ENCODE measurements at places on chromosomes 7 and 10.

GRCh38 chr10:13564576-13564975 lies 22.2 kb upstream of the PRPF18 start:
- no peak for DNase-seq

- DNase-seq = no peak
Observed at GRCh38 chr7:91911121-91911520, 29.5 kb upstream of the AKAP9 start.

DNA sequence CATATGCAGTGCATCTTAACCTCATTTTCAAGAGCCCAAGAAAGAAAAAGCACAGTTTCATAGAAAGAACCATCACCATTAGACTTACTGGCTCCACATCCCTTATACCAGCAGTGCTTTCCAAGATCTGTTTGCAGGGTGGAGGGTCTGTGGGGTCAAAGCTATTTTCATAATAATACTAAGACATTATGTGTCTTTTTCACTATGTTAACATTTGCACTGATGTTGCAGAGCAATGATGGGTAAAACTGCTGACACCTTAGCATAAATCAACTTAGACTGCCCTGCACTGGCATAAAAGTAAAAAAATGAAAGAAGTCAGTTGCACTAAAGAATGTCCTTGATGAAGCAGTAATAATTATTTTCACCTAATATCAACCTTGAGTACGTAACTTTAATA lies 166.2 kb downstream of the SKAP2 start:
- DNase-seq = no peak

- no peak for DNase-seq
Observed at GRCh38 chr7:47461161-47461560, 120.8 kb downstream of the TNS3 start.

- DNase-seq = no peak
Observed at GRCh38 chr10:132439025-132439388, 42.0 kb downstream of the PWWP2B start.

GRCh38 chr10:74406006-74406405 lies 255.0 kb downstream of the ADK start:
- no peak for DNase-seq

- DNase-seq = no peak
Observed at GRCh38 chr10:13102002-13102794, 2.2 kb downstream of the OPTN start.

DNA sequence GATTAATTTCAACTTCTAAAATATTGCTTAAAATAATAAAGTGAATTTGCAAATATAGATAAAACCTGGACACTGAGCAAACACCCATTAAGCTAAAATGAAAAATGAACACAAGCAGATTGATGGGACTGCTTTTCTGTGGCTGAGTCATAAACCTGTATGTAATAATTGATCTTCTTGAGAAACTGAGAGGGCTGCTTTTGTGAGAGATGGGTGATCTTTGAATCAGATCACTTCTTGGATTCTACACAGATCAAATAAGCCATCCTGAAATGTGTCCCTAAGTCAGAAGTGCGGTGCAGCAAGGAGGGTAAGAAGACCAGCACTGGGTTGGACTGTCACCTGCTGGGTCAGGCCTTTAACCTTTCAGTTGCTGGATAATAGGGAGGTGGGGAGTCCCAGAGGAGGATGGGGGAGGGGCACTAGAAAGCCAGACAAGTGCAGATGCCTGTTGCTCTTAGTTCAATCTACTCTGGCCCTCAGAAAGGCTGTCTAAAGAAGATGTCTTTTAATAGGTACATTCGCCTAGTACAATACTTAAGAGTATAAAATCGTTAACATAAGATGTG lies 178.2 kb upstream of the NAMPT start:
- DNase-seq = no peak

- DNase-seq = peak; percentile 90
Observed at GRCh38 chr7:23680414-23681405, 711 bp downstream of the FAM221A start.

DNA sequence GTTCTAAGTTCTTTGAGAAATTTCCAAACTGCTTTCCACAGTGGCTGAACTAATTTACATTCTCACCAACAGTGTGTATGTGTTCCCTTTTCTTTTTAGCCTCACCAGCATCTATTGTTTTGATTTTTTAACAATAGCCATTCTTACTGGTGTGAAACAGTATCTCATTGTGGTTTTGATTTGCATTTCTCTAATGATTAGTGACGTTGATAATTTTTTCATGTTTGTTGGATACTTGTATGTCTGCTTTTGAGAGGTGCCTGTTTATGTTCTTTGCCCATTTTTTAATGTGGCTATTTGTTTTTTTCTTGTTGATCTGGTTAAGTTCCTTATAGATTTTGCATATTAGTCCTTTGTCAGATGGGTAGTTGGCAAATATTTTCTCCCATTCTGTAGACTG lies 191.4 kb downstream of the AGMO start:
- no peak for DNase-seq

DNA sequence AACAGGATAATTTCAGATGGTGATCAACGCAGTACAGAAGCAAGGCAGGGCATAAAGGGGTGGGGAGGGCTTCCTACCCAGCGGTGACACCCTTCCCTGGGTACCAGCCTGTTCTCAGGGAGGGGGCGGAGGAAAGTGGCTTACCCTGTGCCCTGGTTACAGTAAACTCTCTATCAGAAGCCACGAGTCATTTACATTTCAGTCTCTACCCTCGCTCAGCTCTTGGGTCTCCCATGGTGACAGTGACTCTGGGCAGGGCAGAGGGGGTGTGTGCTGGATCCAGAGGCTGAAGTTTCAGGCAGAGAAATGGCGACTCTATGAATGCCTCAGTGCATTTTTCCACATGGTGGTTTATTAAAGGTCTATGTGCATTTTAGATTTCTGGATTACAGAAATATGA lies 107.0 kb downstream of the ADARB2 start:
- no peak for DNase-seq

- no peak for DNase-seq
Observed at GRCh38 chr7:102009628-102010027, 192.2 kb downstream of the CUX1 start.

DNA sequence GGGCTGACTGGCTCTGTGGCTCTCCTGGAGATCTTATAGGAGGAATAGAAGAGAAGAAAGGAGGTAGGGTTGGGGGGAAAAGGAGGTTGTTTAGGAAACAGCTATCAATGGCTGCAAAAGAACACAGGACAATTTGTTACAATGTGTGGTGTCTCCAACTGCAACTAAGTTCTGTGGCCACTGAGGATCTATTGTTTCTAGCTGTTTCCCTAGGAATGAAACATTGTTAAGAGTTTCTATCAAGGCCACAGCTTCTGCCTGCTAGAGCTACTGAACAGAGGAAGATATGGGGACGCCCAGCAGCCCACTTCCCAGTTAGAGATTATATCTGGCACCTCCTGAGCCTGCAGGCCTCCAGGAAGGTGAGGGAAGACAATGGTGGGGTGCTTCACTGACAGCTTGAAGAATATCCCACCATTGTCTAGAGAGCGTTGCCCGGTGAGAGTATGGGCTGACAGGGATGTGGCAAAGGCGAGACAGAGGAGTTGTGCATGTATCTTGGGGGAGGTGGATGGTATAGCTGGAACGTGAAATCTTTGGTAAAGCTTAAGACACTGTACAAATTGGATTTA lies 4.0 kb downstream of the SCD start:
- no peak for DNase-seq

DNA sequence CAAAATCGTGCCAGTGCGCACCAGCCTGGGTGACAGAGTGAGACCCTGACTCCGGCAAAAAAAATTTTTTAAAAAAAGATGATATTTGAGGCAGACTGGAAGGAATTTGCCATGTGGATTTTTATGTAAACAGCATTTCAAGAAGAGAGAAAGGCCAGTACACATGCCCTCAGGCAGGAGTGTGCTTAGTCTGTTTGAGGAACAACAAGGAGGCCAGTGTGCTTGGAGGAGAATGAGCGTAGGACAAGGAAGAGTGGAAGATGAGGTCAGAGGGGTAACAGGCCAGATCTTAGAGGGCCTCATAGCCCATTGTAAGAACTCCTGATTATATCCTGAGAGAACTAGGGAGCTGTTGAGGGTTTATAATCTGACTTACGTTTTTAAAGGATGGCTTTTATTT lies 17.2 kb upstream of the STRIP2 start:
- DNase-seq = no peak

DNA sequence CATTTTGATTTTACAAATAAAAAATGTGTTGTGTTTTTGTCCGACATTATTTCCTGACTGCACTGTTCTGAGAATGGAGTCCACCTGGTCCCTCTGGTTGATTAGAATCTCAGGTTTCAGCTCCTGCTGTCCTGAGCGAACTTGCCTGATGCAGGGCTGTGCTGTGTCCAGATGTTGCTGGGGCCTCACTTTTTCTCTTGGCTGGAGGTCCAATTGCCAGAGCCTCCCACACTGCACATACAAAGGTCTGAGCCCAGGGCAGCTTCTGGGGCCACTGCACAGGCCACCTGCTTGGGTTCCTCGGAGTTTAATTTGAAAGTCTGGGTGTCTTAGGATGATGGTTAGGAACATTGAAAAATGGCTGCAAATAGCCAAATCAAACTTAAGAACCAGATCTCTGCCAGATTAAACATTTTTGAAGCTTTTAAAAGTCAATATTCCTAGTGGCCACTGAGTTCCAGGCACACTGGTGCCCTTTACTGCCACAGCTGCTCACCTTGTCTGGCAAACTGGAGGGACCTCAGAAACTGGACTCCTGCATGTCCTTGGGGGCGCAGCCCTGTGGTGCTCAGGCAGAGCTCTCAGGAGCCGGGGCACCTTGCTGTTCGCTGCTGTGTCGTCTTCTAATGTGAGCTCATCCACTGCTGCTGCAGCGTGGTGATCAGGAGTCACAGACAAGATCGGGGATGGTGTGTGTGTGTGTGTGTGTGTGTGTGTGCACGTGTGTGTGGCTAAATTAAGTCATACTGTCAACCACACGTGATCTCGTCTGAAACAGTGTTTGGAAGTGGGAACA lies 75.0 kb downstream of the WDR37 start:
- no peak for DNase-seq

- DNase-seq = no peak
Observed at GRCh38 chr10:565676-566075, 123.8 kb downstream of the DIP2C start.

DNA sequence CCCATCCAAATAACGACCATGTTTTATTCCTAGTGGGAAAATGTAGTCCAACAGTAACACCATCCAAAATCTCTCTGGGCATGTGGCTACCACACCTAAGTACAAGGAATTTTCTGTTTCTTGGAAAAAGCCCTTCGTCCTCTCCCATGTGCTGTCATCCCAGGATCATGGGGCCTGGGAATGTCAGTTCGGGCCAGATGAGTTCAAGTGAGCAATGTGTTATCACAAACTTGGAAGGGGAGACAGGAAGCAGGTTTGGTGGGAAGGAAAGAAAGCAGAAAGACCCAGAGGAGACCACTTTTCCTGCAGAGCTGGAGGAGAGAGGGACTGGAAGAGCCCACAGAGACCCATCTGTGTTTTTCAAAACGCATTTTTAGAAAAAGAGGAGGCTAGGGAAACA lies 110.8 kb downstream of the PLXNA4 start:
- DNase-seq = no peak

All from ACHN (cell line).